Left renal pelvis (tissue), 4 donors: ENCODE measurements at places on chromosomes 7 and 10.

- DNase-seq: no peak
Observed at GRCh38 chr10:129244757-129245156, 222.3 kb upstream of the MGMT start.

- DNase-seq: no peak
Observed at GRCh38 chr10:94092848-94093247, 99.1 kb downstream of the PLCE1 start.

GRCh38 chr7:70595755-70596597 is 536.0 kb upstream of the GALNT17 start:
- DNase-seq: no peak

DNA sequence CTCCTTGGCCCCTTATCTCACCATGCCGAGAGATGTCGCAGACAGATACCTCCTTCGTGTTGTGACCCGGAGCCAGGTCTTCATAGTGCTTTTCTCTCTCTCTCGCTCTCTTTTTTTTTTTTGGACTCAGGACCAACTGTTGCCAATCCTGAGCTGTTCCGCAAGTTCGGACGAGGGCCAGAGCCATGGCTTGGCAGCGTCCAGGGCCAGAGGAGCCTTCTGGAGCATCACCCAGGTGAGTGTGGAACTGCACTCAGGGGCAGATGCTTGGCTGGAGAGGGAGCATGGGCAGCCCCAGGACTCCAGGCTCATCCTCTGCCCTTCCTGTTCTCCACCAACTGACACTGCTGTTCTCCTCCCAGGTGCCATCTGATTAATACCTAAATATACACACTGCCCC is 7.8 kb downstream of the ZNF862 start:
- no peak for DNase-seq

GRCh38 chr7:29285861-29286260 is 91.3 kb downstream of the CHN2 start:
- no peak for DNase-seq

DNA sequence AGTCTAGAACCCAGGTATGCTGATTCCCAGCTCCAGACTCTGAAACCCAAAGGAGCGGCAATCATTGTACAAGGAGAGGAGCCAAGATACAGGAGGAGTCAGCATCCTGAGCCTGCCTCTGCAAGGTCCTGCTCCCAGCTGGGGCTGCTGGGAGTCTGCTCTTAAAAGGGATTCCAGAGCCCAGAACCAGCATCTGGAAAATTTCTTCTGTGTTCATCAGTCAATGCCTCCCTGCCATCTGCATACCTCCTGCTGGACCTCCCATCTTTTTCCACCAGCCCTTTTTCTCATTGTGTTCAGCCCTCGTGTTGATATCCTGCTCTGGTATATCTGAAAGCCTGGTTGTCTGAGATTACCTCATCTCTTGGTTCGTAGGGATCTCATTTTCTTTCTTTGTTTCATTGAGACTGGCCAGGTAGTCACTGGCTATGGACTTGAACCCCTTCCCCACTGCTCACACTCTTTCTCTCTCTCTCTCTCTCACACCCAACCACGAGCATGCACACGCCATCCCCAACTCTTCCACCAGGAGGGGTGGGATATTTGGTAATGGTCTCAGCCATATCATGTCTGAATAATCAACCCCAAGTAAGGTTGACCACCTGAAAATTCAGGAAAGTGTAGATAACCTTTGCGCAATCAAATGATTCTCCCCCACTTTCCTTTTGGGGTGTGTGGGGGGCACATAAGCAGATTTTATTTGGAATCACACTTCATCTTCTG is 608.8 kb downstream of the LRMDA start:
- no peak for DNase-seq

DNA sequence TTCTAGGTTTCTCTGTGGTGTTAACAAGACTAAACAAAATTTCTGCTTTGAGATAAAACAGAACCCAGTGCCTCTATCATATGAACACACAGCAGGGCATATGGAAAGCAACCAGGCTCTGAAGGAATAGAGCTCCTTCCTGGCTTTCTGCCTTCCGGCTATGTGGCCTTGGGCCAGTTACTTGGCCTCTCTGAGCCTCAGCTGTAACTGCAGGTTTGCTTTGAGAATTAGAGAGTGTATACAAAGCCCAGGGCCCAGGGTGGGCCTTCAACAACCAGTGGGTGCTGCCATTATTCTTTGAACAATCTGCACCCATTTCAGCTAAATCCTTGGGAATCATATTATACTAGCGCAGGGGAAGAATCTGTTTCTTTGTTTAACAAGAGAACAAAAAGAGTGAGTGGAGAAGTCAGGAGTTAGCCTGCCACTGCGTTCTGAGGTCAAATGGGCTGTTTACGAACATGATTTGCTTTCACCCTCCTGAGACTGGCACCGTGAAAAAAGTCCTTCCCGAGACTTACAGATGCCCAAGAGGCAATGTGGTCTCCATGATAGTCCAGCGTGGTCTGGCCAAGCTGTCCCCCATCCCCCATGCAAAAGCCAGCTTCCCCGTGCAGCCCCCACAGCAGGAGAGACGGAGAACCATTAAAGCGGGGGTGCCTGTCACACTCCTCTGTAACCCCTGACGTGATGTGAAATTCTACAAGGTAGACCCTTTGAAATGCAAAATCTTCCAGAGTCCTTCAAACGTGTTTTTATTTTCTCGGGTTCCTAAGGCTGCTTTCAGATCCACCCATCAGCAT is 4.9 kb downstream of the FAM53B start:
- no peak for DNase-seq

GRCh38 chr7:150378115-150378852 is 846 bp upstream of the ZNF775 start:
- DNase-seq: no peak

DNA sequence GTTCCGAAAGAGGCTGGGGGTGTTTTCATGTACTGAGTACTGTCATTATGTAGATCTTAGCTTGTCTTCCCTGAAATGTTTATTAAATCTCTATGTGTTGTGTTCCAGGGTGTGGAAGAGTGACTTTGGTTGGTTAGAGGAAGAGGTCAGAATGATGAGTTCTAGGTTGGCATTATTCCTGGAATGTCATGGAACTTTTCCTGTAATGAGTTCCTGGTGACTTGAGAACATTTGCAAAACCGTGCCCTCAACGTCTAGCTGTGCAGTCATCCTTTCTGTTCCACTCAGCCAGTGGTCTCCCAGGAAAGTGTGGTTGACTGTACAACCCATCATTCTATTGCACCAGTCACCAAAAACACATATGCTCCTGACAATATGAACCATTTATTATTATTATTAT is 129.6 kb downstream of the BICC1 start:
- DNase-seq: no peak

GRCh38 chr7:101127460-101128039 is 646 bp downstream of the SERPINE1 start:
- DNase-seq: no peak

- DNase-seq: no peak
Observed at GRCh38 chr10:97196223-97197029, 10.7 kb upstream of the SLIT1 start.

GRCh38 chr10:101766753-101767599 is 8.9 kb downstream of the FGF8 start:
- no peak for DNase-seq

- DNase-seq: no peak
Observed at GRCh38 chr7:18532813-18533212, 37.3 kb downstream of the HDAC9 start.

DNA sequence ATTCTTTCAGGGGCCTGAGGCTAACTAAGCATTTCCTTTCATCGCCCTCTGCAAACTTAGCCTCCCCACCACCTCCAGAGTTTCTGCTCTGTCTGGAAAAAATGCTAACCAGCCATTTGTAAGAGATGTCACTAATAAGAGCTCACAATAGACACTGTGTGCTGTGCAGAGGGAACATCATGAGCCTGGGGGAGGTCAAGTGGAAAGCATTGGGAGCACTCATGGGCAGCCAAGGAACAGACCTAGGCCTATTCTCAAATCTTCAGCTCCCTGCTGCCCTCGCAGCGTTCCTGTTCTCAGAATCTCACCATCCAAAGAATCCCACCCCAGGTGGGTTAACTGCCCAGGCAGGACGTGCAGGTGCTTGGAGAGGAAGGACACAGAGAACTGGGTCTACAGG is 27.1 kb upstream of the GPAM start:
- no peak for DNase-seq

DNA sequence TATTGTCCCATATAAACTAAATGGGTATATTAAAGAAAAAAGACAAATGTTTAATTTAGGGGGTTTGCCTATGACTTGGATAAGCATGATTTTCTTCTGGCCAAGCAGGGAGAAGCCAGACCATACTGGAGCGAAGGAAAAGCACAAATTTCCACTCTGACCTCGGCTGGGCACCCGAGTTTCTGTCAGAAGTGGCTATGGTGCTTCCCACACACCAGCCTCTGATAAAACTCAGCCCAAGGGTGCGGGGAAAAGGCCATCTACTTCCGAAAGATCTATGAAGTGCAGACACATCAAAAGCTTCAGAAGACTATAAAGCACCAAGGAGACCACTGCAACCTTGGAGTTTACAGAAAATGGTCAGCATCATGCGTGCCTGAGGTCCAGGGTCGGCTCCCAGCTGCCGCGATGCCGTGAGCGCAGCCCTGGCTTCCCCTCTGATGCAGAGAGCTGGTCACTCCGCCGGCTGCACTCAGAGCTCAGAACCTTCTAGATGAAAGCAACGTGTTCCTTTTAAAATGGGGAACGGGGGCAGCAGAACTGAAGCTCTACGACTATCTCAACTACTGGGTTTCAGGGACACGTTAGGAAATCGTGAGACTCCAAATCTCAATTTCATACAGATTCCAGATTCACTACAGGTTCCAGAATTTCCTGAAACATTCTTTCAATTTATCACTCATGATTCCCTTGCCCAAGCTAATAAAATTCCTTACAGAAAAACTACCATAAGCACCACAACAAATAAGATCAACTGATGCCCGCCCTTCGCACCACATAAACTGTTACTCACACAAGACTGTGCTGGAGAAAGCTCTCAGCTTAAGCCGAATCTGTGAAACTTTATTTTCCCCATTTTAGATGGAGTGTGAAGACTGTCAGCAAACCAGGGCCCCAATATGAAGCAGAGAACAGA is 84.5 kb downstream of the DIP2C start:
- no peak for DNase-seq

DNA sequence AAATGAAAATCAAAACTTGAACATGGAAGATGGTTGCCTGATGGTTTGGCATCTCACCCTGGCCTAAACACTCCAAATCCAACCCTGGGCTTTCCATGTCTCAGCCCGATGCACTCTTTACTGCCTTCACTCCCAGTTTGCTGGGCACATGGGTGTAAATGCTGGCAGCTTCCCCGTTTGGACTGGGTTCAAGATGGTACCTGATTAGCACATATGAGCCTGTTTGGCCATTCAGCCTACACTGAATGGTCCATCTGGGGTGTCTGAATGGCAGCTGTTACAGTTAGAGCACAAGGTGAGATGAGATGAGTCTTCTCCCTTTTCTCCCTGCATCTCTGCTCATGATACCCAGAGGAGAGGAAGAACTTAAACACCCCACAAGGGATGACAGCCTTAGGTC is 37.1 kb downstream of the ATXN7L1 start:
- no peak for DNase-seq

GRCh38 chr10:104580321-104580720 is 60.8 kb upstream of the SORCS3 start:
- DNase-seq: no peak

DNA sequence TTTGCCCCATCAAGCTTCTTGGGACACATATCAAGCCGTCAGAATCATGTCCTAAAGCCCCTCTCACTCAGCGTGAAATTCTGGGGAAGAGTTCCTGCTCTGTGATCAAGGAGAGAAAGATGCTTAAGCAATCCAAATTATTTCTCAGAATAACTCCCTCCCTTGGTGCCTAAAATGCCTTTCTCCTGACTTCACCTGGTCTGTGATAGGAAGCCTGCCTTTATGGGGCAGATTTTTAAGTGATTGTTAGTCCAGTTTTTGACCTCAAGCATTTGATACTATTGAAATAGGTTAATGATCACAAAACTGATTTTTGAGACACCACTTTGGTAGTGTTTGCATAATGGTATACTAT is 76.4 kb upstream of the MAGI2 start:
- no peak for DNase-seq

DNA sequence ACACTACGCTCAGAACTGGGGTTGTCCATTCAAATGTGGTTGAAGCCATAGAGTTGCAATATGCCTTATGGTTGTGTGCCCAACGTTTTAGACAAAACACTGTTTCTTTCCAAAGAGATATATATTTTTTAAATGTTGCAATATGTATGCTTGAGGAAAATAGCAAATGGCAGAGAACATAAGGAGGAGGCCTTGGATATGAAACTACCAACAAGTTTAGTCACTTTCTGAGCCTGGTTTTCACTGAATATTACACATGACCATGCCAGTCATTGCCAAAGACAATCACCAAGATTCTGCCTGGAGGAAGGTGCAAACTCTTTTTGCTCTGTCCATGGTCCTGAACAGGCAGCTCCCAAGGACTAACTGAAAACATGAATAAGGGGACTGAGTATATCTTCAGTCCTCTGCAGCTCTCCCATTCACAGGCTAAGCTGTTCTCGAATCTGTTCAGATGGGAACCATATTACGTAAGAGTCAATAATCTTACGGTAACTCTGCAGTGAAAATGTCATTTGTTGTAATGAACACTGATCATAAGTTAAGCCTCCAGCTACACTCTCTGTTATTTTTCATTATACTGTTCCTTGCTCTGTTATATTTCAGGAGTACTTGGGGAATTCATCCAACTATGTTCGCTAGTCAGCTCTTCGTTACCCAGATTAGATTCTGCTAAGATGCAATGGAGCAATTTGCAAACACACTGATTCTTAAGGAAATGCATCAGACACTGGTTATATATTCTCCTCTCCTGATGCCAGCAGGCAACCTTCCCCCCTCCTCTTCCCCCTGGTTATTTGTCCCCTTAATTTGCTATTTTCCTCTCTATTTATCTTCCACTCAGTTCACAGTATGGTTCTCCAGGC is 90.7 kb upstream of the C1QL3 start:
- DNase-seq: no peak

- DNase-seq: no peak
Observed at GRCh38 chr7:36663481-36663880, 60.8 kb downstream of the AOAH start.

GRCh38 chr10:43202657-43203447 is 64.0 kb downstream of the RASGEF1A start:
- DNase-seq: no peak

DNA sequence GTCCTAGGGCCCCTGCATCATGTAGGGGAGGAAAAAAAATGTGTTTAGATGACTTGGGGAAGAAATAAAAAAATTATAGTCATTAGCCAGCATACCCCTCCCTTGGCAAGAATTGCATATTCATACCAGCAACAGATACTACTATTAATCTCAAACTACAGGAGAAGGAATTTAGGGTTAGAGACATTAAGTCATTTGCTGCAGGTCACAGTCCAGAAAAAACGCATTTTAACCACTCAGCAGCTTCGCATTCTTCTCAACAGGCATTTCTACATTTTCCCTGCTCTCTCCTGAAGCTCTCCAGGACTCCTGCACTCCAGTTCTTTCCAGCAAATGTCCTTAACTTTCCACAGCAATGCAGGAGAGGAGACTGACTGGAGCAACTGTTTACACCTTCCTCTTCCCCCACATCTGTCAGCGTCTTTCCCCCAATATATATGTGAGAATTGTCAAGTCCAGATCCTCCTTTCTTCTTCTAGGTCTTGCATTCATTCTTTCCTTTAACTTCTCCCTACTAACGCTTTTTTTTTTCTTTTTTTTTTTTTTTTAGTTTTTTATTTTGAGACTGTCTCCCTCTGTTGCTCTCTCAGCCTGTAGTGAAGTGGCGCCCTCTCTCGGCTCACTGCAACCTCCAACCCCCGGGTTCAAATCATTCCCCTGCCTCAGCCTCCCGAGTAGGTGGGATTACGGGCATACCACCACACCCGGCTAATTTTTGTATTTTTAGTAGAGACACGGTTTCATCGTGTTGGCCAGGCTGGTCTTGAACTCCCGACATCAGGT is 35.6 kb downstream of the PRPS1L1 start:
- DNase-seq: no peak

GRCh38 chr7:157652161-157652953 is 315.6 kb downstream of the DNAJB6 start:
- DNase-seq: no peak
